RWPE2 (cell line): ENCODE measurements at places on chromosomes 16 and 17.

DNA sequence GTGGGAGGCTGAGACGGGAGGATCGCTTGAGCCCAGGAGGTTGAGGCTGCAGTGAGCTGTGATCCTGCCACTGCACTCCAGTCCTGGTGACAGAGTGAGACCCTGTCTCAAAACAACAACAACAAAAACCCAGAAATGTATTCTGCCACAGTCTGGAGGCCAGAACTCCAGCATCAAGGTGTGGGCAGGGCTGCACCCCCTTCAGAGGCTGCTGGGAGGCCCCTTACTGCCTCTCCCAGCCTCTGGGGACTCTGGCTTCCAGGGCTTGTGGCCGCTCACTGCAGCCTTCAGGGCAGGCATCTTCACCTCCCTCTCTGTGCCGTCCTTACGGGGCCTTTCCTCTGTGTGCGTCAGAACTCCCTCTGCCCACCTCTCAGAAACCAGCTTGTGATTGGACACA lies 209.4 kb upstream of the GSE1 start:
- H3K27me3 ChIP-seq = no peaks in the 10 kb centered on the region
- H3K4me3 ChIP-seq = no peak overlapping the region
- H3K4me1 ChIP-seq = no peaks in the 10 kb centered on the region
- H3K36me3 ChIP-seq = no peaks in the 10 kb centered on the region
- H3K27ac ChIP-seq = no peak overlapping the region

DNA sequence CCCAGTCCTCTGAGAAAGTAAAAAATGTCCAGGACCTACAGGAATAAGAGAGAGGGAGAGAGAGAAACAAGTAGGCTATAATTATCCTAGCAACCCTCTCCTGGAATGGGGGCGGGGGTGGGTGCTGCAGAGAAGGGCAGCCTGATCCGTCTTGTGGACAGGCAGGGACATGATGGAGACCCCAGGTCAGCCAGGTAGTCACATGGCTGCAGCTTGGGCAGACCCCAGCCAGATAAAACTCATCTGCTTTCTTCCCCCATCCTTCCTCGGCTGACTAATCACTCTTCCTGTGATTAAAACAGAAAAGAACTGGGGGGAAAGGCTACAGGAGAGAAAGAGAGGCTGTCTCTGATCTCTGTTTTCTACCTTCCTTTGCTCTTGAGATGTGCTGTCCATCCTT lies 32.6 kb downstream of the COPZ2 start:
- H3K36me3 ChIP-seq = no peaks in the 10 kb centered on the region
- no peak overlapping the region for H3K27ac ChIP-seq
- no peak overlapping the region for H3K4me3 ChIP-seq
- DNase-seq = no peak

DNA sequence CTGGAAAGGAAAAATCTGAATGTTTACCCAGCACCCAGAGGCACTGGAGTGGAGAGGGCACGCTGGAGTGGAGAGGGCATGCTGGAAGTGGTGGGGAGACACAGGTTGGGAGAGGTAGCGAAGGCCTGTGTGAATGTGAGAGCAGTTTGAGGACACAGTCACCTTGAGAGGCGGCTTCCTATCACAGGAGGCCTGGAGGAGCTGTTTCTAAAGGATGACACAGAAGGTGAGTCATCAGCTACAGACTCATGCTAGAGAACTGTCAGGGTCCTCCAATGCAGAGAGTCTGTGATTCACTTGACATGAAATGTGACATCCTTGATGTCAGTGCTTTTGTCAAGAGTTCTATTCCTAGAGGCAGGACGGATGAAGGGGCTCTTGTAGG lies 13.8 kb downstream of the CTRL start:
- peaks cover 6% of the 10 kb centered on the region for H3K4me1 ChIP-seq
- no peak overlapping the region for H3K4me3 ChIP-seq
- H3K27me3 ChIP-seq = no peaks in the 10 kb centered on the region
- H3K36me3 ChIP-seq = no peaks in the 10 kb centered on the region
- no peak for DNase-seq

GRCh38 chr17:7549401-7550055 lies 670 bp downstream of the TNFSF12 start:
- DNase-seq = no peak
- peak overlapping the region; percentile 32 for H3K4me3 ChIP-seq
- H3K36me3 ChIP-seq = no peaks in the 10 kb centered on the region
- no peaks in the 10 kb centered on the region for H3K4me1 ChIP-seq

- H3K27ac ChIP-seq = no peak overlapping the region
- H3K27me3 ChIP-seq = no peaks in the 10 kb centered on the region
- H3K36me3 ChIP-seq = no peaks in the 10 kb centered on the region
- no peak overlapping the region for H3K4me3 ChIP-seq
- H3K4me1 ChIP-seq = peaks cover 43% of the 10 kb centered on the region
- DNase-seq = no peak
These were observed 13.8 kb downstream of the SIAH1 start for GRCh38 chr16:48371393-48371780.

GRCh38 chr17:77887464-77888241 lies 70.8 kb upstream of the TNRC6C start:
- peak; percentile 48 for DNase-seq
- peaks cover 36% of the 10 kb centered on the region for H3K27me3 ChIP-seq
- H3K36me3 ChIP-seq = no peaks in the 10 kb centered on the region
- peak overlapping the region; percentile 8 for H3K4me3 ChIP-seq
